Stimulated activated CD4-positive, alpha-beta T cell treated with anti-CD3 and anti-CD28 coated beads, Interleukin-12 subunit alpha, Interleukin-12 subunit beta, amount 100 ng/mL, for 24 hours (primary cell): ENCODE measurements at places on chromosomes 12 and 14.

DNA sequence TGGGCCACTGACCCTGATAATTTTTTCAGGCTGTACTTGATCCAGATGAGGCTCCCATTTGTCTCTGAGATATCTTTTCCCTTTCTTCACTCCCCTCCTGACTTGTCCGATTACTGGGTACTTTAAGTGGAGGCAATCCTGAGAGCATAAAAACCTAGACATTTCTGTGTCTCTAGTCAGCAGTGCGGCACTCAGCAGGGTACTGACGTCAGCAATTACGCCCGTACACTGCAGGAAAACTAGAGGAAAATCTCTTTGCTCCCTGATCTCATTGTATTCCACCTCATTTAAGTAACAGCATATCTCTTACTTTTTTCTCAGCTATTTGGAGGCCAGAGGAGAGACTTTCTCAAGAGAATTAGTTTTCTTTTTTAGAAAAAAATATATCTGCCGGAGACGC, 315.5 kb upstream of the OR4E1 start:
- DNase-seq, result no peak

GRCh38 chr12:61272441-61272840, 987.8 kb upstream of the USP15 start:
- no peak for DNase-seq

GRCh38 chr12:93108985-93109384, 179.9 kb upstream of the EEA1 start:
- no peak for DNase-seq

GRCh38 chr12:28869197-28869596, 279.9 kb upstream of the FAR2 start:
- DNase-seq, result no peak

GRCh38 chr12:109451400-109451799, 25.7 kb downstream of the KCTD10 start:
- DNase-seq, result no peak

GRCh38 chr12:50990147-50990727, 35.9 kb downstream of the SLC11A2 start:
- no peak for DNase-seq

DNA sequence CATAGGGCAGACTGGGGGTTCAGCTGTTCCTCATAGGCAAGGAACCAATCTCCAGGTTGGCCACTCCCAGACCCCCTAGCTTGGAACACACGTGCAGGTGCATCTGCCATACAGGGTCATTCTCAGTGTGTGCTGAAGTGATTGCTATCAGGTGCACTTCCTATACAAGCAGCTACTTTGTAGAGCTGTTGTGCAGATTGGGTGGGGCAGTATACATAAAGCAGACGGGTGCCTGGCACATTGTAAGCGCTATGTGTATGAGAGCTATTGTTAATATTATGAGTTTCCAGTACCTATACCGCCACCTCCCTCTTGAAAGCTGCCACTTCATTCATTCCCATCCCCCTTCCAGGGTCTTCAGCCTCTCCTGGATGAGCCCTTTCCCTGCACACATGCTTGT, 17.3 kb downstream of the IRF2BPL start:
- no peak for DNase-seq

- DNase-seq, result no peak
Measured at GRCh38 chr12:113461666-113462065, 10.0 kb downstream of the LHX5 start.

GRCh38 chr14:54688229-54688628, 121.3 kb downstream of the SAMD4A start:
- peak; percentile 16 for DNase-seq

DNA sequence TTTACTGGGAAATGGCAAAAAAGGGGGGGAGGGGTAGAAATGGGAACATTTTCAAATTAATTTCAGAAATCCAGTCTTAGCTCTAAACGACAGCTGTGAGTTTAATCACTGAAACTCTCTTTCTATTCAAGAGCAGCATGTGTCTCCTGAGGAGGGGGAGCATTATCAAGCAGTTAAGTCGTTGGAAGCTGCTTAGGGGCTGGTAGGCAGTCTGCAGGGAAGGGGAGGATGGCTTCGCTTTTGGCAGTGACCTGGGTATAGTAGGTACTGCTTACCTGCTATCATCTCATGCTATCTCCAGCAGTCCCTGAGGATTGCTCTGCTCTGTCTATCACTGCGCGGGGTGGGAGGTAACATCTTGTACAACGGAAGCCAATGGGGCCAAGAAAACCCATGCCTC, 567.4 kb downstream of the NRXN3 start:
- no peak for DNase-seq

DNA sequence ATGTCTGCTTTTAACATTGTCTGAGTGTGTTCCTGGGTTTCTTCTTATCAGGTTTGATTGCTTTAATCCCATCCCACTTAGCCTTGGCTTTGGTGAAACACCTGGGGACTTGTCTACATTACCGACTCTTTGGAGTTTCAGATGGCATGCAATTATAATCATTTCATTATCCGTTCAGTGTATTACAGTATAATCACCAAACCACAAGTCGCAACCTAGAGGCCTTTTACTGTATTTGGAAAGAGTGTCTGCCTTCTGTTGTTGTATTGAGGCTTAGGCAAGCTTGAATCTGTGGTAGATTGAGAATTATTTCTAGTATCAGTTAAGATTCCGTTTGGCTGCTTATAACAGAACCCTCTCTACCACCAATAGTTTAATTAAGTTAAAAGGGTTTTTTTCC, 103.9 kb downstream of the TGFB3 start:
- no peak for DNase-seq

GRCh38 chr14:96001866-96002497, 37.2 kb upstream of the C14orf132 start:
- no peak for DNase-seq

GRCh38 chr12:129409281-129409680, 494.5 kb downstream of the TMEM132D start:
- no peak for DNase-seq

- DNase-seq, result no peak
Measured at GRCh38 chr12:122955156-122955555, 11.1 kb downstream of the ABCB9 start.

- no peak for DNase-seq
Measured at GRCh38 chr12:125519026-125519651, 453.9 kb downstream of the AACS start.

DNA sequence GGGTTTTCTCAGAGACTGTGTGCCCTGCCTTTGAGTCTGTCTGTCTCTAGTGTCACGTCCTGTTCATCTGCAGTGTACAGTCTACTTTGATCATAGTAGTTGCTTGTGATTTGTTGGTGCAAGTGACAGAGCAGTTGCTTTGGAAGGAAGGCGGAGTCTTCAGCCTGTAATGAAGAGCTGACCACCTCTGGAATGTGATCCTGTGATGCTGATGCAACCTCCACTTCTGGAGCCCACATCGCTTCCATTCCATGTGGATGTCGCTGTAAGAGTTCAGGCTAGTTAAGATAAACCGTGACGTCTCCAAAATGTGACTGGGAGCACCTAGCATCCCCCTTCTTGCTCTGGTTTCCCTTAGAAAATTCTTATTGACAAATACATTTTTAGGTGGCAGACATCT, 51.8 kb downstream of the PELI2 start:
- DNase-seq, result no peak

- DNase-seq, result no peak
Measured at GRCh38 chr12:76560086-76560491, 518 bp upstream of the OSBPL8 start.

GRCh38 chr14:50667996-50668825, at the start of gene SAV1:
Gene SAV1 (minus strand): TSS chr14:50668306. CDS start chr14:50667967, 339 bp downstream.
- peak; percentile 43 for DNase-seq

GRCh38 chr12:19450362-19450761, 11.1 kb downstream of the AEBP2 start:
- no peak for DNase-seq

GRCh38 chr14:52442602-52443001, 109.7 kb downstream of the TXNDC16 start:
- DNase-seq, result no peak

DNA sequence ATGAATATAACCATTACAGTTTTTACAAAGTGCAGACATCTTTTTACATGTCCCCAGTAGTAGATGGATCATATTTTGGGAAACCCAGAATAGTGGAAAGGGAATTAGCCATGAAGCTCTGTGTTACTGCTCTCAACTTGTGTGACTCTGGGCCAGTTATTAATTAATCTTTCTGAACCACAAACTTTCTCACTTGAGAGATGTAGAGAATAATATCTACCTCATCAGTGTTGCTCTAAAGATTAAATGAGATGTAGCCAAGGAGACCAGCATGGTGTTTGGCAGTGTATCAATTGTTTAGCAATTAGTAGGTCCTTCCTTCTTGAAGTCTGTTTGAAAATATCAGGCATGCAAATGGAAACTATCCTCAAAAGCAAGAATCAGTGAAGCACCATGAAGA, 169.2 kb downstream of the TMTC2 start:
- DNase-seq, result no peak

- DNase-seq, result no peak
Measured at GRCh38 chr12:92860521-92860920, 68.6 kb downstream of the EEA1 start.

DNA sequence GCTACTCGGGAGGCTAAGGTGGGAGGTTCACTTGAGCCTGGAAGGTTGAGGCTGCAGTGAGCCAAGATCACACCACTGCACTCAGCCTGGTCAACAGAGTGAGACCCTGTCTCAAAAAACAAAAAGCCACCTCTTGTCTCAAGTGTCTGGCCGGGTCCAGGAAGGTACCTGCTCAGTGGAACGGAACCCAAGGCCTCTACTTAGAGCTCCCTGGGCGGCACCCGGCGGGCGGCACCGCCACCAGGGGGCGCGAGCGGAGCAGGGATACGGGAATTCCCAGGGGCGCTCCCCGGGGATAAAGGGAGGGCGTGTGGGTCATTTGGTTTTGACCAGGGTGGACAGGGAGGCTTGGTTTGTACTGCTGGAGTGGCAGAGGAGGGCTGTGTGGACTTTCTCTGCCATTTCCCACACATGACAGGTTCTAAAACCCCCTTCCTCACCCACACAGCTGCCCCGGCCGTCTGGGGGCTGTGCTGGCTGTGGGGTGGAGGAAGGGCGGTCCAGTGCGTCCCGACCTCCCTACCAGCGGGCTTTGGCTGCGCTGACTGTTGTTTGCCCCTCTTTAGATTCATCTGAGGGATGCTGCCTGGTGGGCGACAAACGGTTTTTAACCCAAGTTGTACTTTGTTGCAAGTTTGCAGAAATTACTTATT, 91.4 kb downstream of the SETD3 start:
- no peak for DNase-seq

DNA sequence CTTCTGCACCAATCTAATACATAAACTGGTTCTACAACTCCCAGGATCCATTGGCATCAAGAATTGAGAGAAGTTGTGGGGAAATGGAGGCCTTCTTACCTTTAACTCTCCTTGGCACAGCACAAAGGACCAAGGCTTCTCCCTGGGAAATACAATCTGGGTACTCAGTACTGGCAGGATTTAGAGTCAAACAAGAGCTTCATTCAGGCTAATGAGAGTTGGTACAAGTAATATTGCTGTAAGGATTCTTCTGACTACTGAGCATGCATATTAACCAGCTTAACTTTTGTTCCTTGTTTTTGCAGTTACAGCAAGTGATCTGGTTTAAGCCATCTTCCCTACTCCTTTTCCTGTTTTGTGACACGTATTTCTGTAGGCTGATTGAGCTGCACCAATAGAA, 76.2 kb upstream of the FERMT2 start:
- DNase-seq, result no peak

GRCh38 chr12:23938422-23938821, 11.0 kb downstream of the SOX5 start:
- DNase-seq, result no peak

DNA sequence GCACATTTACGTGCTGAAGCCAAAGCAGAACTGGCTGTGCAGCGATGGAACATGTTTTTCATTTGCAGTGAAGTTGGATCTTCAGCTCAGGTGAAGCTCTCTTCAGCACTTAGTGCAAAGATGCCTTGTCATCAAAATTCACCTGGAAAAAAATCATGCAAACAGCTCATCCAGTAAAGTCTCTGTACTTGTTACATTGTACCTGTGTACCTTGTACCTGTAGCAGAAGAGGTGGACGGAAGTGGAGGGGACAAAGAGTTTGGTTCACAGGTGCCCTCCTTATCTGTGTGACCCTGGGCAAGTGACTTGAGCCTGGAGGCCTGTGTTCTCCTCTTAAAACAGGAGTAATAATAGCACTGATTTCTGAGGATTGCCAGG, 54.0 kb downstream of the ADGRD1 start:
- no peak for DNase-seq

DNA sequence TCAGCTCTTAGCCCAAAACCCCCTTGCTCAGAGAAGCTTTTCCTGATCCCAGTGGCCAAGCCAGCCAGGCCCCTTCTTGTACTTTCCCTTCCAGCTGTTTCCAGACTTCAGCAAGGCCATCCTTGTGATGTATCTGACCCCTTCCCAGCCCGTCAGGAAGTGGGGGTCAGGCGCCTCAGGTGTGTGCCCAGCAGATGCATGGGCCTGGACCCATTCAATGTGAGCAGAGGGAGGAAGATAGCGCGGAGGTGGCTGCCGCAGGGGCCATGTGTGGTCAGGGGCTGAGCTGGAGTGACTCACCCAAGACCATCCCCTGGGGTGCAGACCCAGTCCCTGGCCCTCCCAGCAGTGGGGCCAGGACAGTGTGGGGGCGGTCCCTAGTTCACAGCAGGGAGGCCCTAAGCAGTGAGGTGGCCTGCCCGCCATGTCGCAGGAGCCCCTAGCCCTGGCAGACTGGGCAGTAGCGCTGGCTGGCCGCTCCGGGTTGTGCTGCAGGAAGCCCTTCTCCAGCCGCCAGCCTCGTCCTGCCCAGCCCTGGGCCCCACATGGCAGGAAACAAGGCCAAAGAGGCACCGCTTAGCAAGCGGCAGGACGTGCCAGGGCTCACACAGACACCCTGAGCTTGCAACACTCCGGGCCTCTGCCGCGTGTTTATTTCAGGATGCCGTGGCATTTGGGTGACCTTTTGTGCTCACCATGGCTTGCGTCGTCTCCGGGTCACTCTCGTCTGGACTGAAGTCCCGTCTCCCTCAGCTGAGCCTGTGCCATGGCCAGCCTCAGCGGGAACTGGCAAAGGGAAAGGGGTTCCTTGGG, 12.0 kb downstream of the ADSS1 start:
- no peak for DNase-seq

DNA sequence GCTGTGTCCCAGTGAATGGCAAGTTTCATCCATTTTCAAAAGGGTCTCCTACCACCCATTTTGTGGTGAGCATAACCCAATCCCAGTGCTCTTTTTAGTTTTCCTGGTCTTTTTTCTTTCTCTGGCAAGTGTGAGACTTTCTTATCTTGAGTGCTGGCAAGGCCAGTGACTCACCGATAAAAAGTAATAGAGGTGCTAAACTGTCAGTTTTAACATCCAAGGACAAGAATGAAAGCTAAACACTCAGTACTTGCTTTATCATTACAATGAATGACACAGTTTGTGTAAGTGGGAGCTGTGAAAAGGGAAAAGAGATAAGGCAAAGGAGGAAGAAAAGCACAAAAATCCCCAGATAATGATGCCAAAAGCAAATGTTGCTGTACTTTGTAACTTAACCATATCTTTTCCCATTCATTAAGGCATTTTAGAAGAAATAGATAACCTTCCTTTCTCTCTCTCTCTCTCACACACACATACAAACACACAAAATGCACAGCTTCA, 4.9 kb upstream of the LRIG3 start:
- DNase-seq, result no peak

GRCh38 chr12:77442633-77443032, 377.3 kb upstream of the E2F7 start:
- no peak for DNase-seq
